CD8-positive, alpha-beta memory T cell (primary cell): ENCODE measurements at places on chromosomes 2 and 18. TPM values are rescaled to one million over a fixed set of nuclear protein-coding genes. Genes with fewer than 3 reads are reported as not detected.

Gene RAD51AP2
- not detected for total RNA-seq

Gene SCN7A
- not detected for total RNA-seq

Gene GTF2A1L
- not detected for total RNA-seq

Gene NPC1
- 34.3 TPM for total RNA-seq

Gene SLC38A11
- total RNA-seq: not detected

DNA sequence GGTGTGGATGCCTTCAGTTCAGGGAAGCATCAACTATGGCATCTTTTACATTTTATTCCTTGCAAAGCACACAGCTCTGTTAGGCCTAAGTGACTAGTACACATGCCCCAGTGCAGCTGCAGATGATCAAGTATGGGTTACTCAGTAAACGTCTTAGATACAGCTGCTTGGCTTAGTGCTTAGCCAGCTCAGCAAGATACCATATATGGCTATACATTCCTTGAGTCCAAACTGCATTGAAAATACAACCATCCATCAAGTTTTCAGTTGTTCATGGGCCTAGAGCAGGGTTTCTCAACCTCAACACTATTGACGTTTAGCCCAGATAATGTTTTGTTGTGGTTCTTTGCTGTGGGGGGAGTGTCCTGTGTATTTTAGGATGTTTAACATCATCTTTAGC is 769.9 kb downstream of the TSN start:
- no peak for DNase-seq

GRCh38 chr2:196131384-196131937 is 39.9 kb downstream of the STK17B start:
- peak; percentile 49 for DNase-seq

GRCh38 chr18:9296233-9297006 is 38.2 kb upstream of the TWSG1 start:
- DNase-seq: no peak

DNA sequence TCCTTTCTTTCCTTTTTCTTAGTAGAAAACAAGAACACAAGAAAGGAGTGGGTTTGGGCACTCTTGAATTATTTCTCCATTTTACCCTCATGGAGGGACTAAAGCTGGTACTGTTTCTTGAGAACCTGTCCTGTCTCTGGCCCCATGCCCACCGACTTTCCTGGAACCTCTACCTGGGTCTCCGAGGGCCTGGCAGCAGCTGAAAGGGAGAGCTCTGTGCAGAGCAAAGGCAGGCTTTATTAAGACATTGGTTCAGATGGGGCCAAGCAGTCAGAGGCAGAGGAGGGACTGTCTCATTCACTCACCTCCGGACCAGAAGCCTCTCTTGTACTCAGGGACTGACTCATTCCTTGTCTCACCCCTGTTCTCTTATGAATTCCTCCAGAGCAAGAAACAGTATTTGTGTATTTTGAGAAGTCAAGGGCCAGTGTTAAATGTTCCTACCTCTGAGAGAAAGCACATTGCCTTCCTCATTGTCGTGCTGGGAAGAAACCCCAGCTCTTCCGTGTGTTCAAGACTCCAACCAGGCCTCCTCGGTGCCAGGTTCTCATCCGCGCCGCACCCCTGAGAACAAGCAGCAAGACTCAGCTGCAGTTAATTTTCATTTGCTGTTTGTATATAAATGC is 201.9 kb upstream of the NT5C1B start:
- no peak for DNase-seq

DNA sequence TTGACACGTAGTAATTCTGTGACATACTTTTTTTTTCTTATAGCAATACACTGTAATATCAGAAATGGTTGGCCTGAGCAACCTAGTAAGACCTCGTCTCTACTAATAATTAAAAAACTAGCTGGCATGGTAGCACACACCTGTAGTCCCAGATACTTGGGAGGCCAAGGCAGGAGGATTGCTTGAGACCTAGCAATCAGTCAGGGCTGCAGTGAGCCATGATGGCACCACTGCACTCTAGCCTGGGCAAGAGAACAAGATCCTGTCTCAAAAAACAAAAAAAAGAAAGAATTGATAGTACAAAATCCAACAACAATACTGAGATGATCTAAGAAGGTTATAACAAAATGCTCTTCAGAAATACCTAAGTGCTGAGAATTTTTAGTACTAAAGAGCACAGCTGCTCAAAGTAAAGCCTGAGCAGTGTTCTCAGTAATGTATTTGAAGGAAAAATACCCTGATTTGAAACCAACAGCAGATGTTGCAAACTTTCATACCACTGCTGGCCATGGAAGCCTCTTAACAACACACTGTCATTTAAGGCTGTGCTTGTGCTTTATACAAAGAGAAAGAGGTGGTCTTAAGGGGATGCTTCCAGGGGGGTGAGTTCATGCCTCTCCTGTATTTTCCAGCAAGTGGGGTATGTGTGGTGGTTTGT is 132.6 kb upstream of the CDCA7 start:
- no peak for DNase-seq

DNA sequence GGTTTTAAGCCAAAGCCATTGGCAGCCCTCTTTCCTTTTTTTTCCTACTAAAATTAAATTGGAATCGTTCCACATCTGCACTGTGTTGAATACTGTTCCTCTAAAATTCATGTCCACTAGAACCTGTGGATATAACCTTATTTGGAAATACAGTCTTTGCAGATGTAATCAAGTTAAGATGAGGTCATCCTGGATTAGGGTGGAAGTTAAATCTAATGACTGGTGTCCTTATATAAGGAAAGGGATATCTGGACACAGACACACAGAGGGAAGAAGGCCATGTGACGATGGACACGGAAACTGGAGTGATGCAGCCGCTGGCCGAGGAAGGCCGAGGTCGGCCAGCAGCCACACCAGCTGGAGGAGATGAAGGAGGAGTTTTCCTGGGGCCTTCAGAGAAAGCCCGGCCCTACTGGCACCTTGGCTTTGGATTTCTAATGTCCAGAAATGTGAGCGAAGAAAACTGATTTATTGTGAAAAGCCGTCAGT is 49.4 kb downstream of the LONRF2 start:
- DNase-seq: no peak

- no peak for DNase-seq
Observed at GRCh38 chr18:25553631-25554263, 201.8 kb upstream of the ZNF521 start.

DNA sequence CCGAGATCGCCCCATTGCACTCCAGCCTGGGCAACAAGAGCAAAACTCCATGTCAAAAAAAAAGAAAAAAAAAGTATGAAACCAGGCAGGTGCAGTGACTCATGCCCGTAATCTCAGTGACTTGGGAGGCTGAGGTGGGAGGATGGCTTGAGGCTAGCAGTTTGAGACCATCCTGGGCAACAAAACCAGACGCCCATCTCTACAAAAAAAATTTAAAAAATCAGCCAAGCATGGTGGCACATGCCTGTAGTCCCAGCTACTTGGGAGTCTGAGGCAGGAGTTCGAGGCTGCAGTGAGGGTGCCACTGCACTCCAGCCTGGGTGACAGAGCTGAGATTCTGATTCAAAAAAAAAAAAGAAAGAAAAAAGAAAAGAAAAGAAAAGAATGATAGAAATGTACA is 277.8 kb downstream of the MYCN start:
- no peak for DNase-seq

DNA sequence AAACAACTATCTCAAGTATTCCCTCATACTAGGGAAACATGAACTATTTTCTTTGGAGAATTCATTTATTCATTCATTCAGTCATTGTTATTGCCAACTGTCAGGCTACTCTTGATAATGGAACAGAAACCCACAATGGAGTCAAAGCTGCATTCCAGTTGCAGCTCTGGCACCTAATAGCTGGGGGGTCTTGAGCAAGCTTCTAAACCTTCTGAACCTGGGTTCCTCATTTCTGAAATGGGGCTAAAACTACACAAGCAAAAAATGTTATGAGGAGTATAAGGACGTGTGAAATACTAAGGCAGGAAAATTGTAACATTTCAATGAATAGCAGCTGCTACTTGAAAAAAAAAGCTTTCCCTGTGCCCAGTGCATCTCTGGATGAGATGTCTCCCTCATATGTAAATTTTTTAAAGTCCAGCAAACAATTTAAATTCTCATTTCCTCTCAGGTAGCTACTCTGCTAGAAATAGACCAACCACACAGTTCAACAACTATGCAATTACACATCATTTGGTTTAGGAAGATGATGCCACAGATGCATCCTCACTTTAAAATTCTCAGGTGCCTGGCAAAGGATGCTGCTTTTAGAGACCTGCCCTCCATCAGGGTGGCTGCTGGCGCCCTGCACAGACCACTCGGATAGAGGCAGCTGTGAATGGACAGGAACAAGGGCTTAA is 38.5 kb downstream of the SPRED2 start:
- no peak for DNase-seq

GRCh38 chr2:232225429-232225828 is 153.1 kb upstream of the ALPP start:
- DNase-seq: no peak

GRCh38 chr18:74183130-74183529 is 34.8 kb downstream of the TIMM21 start:
- DNase-seq: no peak

- DNase-seq: no peak
Observed at GRCh38 chr2:108623616-108624015, 89.3 kb downstream of the LIMS1 start.

GRCh38 chr2:145383961-145384360 is 864.0 kb upstream of the ZEB2 start:
- no peak for DNase-seq

- no peak for DNase-seq
Observed at GRCh38 chr2:225429717-225430116, 30.2 kb downstream of the NYAP2 start.

GRCh38 chr2:74099835-74100234 is 47.9 kb downstream of the BOLA3 start:
- no peak for DNase-seq

DNA sequence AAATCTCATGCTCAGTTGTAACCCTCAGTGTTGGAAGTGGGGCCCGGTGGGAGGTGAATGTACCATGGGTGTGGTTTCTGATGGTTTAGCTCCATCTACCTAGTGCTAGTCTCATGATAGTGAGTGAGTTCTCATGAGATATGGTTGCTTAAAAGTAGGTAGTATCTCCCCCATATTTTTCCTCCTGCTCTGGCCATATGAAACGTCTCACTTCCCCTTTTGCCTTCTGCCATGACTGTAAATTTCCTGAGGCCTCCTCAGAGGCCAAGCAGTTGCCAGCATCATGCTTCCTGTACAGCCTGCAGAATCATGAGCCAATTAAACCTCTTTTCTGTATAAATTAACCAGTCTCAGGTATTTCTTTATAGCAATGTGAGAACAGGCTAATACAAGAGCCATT is 62.8 kb upstream of the RNF152 start:
- no peak for DNase-seq

GRCh38 chr2:178909507-178909906 is 102.3 kb upstream of the TTN start:
- no peak for DNase-seq

DNA sequence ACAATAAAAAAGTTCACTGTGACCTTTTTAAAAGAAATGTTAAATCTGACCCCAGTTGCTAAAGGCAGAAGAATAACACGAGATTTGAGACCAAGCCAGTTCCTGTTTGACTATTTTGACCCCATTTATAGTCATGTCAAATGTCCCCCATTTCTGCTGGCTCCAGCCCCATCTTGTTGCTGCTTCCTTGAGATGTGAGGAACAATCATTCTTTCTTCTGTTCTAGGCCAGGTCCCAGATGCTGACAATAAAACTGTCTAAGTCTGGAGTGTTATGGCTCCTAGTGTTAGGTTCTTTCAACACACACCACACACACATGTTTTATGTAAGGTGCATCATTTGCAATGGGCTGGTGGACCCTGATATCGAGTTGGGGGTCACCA is 92.0 kb upstream of the CYP1B1 start:
- no peak for DNase-seq

GRCh38 chr18:42038936-42039335 is 83.9 kb downstream of the PIK3C3 start:
- DNase-seq: no peak

DNA sequence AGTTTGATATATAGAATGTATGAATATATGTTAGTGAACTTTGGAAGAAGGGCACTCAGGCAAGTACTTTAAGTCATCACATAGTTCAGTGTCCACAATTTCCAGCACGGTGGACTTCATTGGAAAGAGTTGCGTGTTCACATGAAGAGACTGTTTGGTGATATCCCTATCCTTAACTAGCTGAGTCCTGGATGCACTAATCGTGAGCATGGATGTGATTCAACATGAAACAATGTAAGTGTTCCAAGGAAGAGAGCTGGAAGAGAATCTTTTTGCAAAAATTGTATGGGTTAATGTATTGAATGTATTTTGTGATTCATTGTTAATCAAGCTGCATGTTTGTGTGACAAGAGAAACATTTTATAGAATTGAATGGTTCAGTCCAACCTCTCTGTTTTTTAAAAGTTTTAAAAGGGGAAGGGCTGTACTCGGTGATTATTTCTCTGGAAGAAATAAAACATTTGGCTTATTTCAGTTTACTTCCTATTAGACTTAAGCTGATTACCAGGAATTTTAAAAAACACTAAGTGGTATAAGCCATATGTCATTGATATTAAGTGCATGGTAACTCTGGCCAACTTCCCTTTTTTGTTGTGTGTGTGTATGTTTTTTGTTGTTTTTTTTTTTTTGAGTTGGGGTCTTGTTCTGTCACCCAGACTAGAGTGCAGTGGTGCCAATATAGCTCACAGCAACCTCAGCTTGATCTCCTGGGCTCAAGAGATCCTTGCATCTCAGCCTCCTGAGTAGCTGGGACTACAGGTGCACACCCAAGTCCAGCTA is 8.6 kb downstream of the XRCC5 start:
- DNase-seq: no peak

- no peak for DNase-seq
Observed at GRCh38 chr2:19653509-19653908, 248.3 kb downstream of the TTC32 start.

- no peak for DNase-seq
Observed at GRCh38 chr18:23805898-23806297, 116.6 kb downstream of the LAMA3 start.

GRCh38 chr2:108552566-108552965 is 18.3 kb downstream of the LIMS1 start:
- DNase-seq: no peak

DNA sequence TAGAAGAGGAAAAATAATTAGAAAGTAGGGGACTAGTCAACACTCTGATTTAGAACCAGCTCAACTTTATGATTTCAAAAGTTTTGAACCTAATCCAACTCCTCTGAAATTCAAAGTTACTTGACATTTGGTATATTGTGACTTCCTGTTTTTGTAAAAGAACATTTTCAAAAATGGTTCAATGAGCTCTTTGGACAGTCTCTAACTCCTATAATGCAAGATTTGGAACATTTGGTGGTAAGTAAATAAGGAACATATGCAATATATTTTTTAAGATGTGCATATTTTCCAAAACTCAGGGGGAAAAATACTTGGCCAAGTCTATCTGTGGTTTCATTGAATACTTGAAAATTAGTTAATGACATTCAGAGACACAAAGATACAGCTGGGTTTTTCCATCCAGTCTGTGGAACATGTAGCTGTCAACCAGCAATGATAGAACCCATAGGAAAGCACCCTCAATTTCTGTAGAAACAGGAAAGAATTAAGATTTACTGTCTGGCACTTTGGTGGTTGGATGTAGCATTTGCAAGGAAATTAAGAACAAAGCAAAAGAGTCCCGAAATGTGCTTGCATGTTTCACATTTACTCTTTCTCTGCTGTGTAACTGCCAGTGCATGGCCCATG is 17.0 kb upstream of the ANKRD44 start:
- no peak for DNase-seq
